ENCODE measurements at places on chromosomes 6 and 20.

DNA sequence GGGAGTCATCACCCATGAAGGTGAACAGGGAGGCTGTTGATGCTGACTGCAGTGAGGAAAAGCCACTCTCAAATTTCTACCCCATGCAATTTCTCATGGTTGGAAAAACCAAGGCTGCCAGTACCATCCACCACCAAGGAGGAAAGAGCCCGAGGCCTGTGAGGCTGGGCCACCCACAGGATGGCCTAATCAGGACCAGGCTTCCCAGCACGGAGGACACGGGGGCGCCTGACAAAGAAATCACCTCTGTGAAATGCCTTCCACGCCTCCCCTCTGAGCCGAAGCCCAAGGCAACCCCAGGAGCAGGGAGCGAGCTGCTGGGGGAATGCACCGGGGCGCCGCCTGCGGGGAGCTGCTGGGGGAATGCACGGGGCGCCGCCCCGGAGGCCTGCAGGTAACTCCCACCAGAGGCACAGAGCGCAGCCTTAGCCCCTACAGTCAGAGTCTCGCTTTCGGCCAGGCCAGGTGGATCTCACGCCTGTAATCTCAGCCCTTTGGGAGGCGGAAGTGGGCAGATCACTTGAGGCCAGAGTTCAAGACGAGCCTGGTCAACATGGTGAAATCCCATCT is 26.9 kb downstream of the FOXF2 start:
- no peak for DNase-seq

DNA sequence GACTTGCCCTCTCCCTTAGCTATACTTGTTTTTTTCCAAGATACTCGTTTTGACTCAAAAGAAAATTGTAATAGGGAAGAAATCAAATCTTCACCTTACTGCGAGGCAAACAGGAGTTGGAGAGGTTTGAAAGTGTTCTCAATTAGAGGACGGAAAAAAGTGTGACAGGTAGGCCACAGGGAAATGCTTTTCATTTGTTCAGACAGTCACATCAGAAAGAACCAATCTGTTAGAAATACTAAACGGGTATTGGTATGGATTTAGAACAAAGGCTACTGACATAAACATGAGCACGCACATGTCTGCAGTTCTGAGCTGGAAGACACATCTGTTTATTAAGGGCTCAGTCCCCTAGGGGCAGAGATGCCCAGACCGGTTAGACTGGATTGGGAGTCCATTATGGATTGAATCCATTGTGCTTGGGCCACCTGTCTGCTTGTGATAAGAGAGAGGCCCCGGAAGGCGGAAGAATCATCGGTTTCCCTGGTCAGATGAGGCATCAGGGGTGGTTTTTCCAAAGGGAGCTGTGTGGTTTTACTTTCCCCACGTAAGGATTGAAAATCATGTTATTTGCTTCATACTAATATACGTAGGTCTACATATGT is 220.9 kb upstream of the MYLIP start:
- no peak for DNase-seq

- no peak for DNase-seq
Observed at GRCh38 chr6:12147557-12148316, 135.6 kb downstream of the HIVEP1 start.

DNA sequence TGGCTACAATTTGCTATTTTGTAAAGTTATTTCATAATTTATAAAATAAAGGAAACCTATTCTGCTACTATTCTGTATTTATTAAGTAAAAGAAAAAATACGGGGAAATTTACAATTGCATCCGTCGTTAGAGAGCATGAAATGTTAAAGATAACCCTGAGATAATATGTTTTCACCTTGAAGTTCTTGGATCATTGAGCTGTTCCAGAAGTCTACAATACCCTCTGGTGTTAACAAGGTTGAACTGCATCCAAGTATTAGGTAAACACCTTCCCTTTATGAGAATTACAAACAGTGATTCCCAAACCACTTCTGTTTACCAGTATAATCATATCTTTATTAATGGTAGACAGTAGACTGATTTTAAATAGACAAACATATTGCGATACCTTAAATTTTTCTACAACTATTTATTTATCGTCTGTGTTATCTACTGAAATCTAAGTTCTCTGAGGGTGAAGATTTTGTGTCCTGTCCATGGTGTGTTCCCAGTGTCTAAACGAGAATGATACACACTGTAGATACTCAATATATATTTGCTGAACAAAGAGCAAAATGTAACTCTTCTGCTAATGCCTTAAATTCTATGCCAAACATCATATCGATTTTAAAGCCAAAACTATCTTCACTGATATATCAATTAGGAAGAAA is 28.2 kb downstream of the TBC1D32 start:
- DNase-seq = no peak

- DNase-seq = no peak
Observed at GRCh38 chr6:157123234-157123633, 200.1 kb downstream of the TMEM242 start.

GRCh38 chr20:23233341-23233740 is 117.2 kb upstream of the NXT1 start:
- no peak for DNase-seq

GRCh38 chr20:6837730-6838129 is 70.2 kb downstream of the BMP2 start:
- no peak for DNase-seq
